ENCODE measurements at places on chromosomes 13 and 19.
A peak's percentile ranks its signal among the peaks of the same experiment; 100 is the strongest.

DNA sequence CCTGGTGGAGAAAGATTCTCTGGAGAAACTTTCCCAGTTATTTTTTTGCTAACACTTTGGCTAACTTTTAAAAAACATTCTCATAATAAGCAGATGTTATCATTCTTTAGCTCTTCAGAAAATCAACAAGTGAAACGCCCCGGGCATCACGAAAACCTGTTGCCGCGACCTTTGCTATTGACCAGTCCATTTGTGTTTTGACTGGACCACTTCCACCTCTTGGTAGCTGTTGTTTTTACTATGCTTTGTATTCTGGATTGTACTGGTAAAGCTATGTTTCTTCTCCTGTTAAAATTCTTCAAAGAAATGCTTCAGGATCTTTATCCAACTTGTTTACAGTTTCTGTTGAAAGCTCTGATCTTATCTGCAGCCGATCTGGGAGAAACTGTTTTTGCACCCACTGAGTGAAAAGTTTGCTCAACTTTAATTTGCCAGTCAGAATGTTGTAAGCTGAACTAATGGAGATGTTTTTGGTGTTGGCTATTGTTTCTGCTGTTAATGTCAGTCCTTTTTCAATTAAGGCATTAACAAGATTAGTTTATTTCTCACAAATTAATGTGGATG, 23.3 kb downstream of the UFM1 start:
- DNase-seq = no peak

DNA sequence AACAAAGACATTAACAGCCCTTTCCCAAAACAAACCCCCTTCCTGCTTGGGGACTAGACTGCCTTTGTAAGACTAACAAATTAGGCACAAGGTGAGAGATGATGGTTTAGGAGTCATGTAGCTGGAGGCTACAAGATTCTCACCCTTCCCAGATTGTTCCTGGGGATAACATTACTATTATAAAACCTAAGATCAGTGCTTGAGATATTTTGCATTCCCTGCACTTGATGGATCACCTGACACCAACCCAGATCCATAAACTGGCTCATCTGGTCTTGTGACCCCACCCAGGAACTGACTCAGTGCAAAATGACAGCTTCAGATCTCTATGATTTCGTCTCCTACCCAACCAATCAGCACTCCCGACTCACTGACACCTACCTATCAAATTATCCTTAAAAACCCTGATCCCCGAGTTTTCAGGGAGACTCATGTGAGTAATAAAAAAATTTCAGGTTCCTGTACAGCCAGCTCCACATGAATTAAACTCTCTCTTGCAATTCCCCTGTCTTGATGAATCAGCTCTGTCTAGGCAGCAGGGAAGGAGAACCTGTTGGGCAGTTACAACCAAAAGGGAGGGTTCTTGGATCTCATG, 2.4 kb upstream of the ZNF616 start:
- no peak for DNase-seq

GRCh38 chr19:9313756-9314155, 4.1 kb upstream of the ZNF699 start:
- DNase-seq = no peak

DNA sequence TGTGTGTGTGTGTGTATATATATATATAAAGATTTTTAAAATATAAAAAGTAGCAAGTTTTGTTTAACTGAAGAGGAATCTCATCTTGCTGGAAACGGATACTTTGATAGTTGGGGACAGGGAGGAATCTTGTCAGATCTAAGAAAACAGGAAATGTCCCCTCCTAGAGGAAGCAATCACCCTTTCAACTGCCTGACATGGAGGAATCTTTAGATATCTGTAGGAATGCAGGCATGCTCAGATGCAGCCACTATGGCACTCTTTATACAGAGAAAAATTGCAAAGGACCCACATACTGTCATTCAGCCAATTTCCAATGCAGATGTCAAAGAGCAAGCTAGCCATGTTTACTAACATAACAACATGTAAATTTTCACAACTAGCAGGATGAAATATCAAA, 38.8 kb downstream of the ZNF611 start:
- peak; percentile 6 for DNase-seq

DNA sequence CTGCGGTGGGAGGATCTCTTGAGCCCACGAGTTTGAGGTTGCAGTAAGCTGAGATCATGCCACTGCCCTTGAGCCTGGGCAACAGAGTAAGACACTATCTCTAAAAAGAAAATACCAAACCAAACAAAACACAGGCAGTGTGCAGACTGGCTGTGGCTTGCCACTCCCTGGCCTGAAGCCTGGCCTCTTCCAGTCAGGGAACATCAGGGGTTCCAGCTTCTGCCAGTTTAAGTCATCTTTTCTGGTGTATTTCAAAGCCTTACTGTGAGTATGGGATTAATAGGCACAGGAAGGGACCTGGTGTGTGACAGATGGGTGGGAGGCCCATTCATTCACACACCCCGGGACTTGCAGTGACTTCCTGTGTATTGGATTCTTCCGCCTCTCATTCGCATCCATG, 27.0 kb upstream of the F2RL3 start:
- DNase-seq = no peak

DNA sequence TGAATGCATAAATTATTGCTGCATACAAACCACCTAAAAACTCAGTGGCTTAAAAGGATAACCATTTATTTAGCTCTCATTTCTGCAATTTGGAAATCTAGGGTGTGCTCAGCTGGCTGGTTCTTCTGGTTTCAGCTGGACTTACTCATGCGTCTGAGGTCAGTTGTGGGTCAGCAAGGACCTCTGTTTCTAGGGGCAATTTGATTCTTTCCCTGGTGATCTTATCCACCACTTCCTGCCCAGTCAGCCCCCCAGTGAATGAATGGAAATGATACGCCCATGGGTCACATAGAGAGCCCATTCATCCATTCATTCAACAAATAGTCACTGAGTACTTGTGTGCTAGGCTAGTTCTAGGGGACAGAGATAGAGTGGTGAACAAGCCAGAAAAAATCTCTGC, 9.9 kb downstream of the FXYD5 start:
- no peak for DNase-seq

- DNase-seq = no peak
These were observed 7.1 kb upstream of the WTIP start for GRCh38 chr19:34474233-34474989.

DNA sequence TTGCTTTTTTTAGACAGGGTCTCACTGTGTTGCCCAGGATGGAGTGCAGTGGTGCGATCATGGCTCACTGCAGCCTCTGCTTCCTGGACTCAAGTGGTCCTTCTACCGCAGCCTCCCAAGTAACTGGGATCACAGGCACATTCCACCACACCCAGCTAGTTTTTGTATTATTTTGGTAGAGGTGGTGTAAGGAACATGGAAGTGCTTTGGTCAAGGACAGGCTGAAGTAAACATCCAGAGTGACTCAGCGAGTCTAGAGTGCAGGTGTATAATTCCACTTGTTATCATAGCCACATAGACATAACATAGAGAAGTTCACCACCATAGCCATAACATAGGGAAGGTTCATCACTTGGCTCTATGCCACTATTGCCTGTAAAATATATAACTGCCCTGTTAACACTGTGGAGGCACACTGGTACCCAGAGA, 98.6 kb downstream of the RBM26 start:
- DNase-seq = no peak

GRCh38 chr13:50128428-50128931, 113.2 kb downstream of the KCNRG start:
- no peak for DNase-seq

GRCh38 chr19:54457773-54458647, 5.6 kb downstream of the LENG9 start:
- no peak for DNase-seq

GRCh38 chr19:44886141-44886540, 4.9 kb upstream of the TOMM40 start:
- DNase-seq = no peak

GRCh38 chr19:18961767-18962620, 21.0 kb upstream of the HOMER3 start:
- no peak for DNase-seq

DNA sequence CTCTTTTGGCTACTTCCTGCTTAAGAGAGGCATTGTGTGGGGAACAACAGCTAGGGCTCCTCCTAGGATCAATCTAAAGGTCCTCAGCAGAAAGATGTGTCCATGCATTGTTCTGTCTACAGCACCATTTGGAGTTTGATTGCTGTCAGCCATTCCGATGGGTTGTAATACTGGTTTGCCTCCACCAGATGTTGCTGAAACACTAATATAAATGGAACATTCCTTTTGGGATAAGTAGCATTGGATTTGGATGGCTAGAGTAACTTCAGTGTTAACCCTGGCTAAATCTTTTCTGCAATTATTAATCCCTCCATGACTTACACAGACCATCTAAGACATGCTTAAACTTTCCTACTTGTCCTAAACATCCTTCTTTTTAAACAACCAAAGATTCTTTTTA, 104.2 kb downstream of the TDRD3 start:
- DNase-seq = no peak

GRCh38 chr19:38036707-38037611, 130.0 kb downstream of the SIPA1L3 start:
- no peak for DNase-seq

DNA sequence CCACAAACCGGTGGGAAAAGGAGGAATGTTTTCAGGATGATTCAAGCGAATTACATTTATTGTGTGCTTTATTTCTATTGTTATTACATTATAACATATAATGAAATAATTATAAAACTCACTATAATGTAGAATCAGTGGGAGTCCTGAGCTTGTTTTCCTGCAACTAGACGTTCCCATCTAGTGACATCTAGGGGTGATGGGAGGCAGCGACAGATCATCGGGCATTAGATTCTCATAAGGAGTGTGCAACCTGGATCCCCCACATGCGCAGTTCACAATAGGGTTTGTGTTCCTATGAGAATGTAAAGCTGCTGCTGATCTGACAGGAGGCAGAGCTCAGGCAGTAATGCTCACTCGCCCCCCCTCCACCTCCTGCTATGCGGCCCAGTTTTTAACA, 54.5 kb downstream of the SPTBN4 start:
- DNase-seq = no peak

- peak; percentile 44 for DNase-seq
These were observed 288.5 kb downstream of the NALCN start for GRCh38 chr13:101127741-101128353.

- DNase-seq = no peak
These were observed 1.9 kb downstream of the KCTD4 start for GRCh38 chr13:45198924-45199323.

DNA sequence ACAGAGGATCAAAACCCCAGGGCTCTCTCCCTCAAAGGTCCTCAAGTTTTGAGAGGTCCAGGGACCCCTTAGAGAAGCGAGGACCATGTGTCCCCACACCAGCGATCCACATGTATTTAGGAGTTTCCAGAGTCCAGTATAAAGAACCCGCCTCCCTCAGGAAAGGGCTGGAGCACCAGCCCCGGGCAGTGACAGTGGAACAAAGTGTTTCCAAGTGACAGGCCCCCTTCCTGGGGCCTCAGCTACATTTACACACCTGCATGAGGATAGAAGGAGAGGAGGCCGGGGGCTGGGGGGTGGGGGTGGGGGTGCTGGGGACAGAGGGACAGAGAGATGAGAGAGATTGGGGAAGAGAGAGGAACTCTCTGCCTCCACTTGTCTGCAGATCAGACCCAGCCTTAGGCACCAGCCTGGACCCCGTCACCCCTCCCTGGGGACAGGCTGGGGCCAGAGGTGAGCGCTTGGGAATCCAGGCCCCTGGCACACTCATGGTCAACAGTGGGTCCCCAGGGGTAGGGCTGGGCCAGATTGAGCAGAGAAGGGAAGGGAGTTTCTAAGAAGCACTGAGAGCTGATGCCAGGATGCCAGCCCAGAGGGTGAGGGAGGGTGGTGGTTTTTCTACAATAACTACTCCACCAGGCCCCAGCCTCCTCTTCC, 802 bp downstream of the BCAM start:
- no peak for DNase-seq

GRCh38 chr13:37383856-37384370, 214.7 kb downstream of the POSTN start:
- no peak for DNase-seq

- no peak for DNase-seq
These were observed 68.8 kb downstream of the LMO7 start for GRCh38 chr13:75704927-75705288.

- no peak for DNase-seq
These were observed 701 bp downstream of the ZNF552 start for GRCh38 chr19:57813919-57814504.

- no peak for DNase-seq
These were observed 164.2 kb downstream of the DLEU7 start for GRCh38 chr13:50679321-50679720.

DNA sequence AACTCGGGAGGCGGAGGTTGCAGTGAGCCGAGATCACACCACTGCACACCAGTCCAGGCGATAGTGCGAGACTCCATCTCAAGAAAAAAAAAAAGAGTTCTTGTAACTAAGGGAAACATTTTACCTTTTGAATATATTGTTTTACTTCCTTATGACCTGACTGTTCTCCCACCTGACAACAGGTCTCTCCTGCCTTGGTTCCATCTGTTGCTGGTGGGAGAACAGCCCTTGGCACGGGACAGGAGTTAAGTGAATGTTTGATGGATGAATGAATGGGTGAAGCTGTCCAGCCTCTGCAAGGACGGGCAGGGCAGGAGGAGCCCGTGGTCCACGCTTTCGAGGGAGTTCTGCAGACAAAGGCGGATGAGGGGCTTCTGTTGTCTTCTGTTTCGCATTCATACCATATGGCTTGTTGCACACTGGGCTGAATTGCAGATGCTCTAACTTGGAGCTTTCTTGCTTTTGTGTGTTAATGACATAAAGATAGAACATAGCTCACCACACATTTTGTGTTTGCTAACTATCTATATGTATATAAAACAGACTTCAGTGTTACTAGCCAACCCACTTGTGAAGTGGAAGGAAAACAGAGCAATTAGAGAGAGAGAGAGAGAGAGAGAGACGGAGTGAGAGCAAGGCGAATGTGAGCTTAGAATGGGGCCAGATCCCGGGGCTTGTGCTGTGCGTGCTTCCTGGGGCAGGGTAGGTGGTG, 16.2 kb upstream of the CCNE1 start:
- DNase-seq = no peak

- DNase-seq = no peak
These were observed 5.2 kb upstream of the SRRM5 start for GRCh38 chr19:43606569-43607229.

GRCh38 chr19:6484230-6484629, 2.6 kb upstream of the DENND1C start:
- DNase-seq = no peak

DNA sequence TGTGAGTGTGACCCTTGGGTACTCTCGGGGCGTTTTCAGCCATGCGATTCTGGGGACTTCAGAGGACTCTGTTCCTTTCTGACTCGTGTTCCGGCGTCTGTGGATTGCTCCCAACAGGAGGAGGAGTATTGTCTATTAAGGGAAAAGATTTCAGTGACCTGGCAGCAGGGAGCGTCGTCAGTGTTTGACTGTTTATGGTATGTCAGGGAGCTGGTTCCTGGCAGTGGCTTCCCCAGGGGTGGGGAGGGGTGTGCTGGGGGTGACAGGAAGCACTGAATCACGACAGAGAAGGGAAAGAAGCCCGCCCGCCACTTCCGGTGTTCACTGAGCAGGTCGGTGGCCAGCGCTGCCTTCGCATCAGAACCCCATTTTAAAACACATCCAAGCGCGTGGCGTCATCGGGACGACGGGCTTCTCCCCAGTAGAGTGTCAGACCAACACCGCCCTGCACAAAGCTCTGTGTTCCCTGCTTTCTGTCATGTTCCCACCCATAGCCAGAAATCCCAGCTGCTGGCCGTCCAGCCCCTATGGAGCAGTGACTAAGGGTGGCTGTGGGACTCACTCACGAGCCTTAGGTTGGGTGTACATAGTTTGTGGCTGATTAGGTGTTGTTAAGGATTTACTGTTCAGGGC, 33.8 kb downstream of the COL4A2 start:
- DNase-seq = peak; percentile 83

GRCh38 chr13:27962982-27963381, 6.1 kb downstream of the CDX2 start:
- no peak for DNase-seq
